ENCODE measurements at places on chromosomes 12 and 14. TPM values are rescaled to one million over a fixed set of nuclear protein-coding genes. Genes with fewer than 3 reads are reported as not detected.

- DNase-seq, result no peak
Measured at GRCh38 chr14:70894868-70895267, 12.4 kb upstream of the PCNX1 start.

The PYGL gene
- total RNA-seq, result 11.1 TPM

The RNASE7 gene
- total RNA-seq, result not detected

DNA sequence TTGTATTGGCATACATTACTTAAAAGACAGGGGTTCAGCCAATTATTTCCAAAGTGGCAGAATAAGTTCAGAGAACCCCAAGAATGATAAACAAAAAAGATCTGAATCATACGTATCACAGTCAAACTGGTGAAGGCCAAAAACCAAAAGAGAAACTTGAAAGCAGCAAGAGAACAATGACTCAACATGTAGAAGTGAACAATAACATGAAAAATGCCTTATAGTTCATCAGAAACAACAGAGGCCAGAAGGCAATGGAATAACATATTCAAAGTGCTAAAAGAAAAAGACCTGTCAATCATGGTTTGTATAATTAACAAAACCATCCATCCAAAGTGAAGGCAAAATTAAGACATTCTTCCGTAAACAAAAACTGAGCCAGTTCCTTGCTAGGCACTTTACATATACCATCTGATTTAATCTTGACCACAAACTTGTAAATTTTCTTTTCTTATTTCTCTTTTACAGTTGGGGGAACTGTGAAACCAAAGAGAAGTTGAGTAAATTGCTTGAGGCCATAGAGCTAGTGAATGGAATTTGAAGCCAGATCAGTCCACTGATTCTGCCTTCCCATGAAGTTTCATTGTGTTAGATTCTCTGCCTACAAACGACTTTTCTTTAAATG lies 232.1 kb upstream of the SEL1L start:
- no peak for DNase-seq

GRCh38 chr12:39103552-39104165 lies 198.3 kb upstream of the CPNE8 start:
- DNase-seq, result no peak

The CLEC1B gene
- total RNA-seq, result not detected

- no peak for DNase-seq
Measured at GRCh38 chr14:51539571-51540037, 112.1 kb upstream of the FRMD6 start.

GRCh38 chr12:51008329-51009055 lies 17.7 kb downstream of the SLC11A2 start:
- DNase-seq, result no peak

The TSHR gene
- not detected for total RNA-seq

- no peak for DNase-seq
Measured at GRCh38 chr12:49537231-49537751, 1.5 kb upstream of the KCNH3 start.
